ENCODE measurements at places on chromosomes 13 and 19.

- no peak for DNase-seq
Measured at GRCh38 chr19:13984875-13985741, 21.0 kb downstream of the RFX1 start.

DNA sequence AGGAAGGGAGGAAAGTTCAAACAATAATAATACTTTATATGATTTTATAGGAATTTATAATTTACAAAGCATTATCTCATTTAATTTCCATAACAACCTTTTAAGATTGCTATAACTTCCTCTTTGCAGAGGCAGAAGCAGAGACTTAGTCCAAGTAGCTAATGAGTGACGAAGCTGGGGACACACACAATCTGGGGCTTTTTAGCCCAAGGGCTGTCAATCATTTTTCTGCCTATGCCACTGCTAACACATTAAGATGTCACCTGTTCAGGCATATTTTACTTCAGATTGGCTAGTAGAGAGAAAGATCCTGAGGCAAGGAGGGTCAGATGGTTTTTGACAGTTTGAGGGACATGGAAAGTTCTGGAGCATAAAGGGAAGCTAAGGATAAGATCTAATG lies 12.6 kb downstream of the SCEL start:
- no peak for DNase-seq

DNA sequence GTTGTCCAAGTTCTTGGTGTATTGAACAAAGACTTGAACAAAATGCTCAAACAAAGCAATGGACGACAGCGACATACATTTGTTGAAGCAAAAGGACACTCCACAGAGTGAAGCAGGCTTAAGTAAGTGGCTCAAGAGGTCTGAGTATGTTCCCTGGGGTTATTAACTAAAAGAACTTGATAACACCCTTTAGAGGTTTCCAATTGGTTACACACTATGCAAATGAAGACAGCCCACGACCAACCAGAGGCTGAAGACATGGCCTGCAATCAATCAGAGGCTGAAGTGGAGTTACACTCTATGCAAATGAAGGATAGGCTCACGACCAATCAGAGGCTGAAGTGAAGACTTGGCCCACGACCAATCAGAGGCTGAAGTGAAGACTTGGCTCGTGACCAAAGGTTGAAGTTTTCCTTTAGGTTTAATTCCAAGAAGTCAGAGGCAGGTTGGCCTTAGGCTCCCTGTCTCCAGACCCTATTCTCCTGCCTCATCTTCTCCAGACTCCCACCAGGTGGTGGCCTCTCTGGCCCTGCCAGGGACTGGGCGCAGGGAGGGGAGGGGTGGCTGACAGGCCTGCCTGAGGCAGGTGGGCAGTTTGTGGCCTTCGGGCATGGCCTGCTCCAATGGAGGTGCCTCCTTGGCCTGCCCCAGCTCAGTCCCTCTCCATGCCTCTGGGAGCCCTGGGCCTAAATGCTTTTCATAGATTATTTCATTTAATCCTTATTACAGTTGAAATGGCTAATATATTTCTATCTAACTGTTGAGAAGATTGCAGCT lies 38.1 kb downstream of the CCDC169 start:
- no peak for DNase-seq

DNA sequence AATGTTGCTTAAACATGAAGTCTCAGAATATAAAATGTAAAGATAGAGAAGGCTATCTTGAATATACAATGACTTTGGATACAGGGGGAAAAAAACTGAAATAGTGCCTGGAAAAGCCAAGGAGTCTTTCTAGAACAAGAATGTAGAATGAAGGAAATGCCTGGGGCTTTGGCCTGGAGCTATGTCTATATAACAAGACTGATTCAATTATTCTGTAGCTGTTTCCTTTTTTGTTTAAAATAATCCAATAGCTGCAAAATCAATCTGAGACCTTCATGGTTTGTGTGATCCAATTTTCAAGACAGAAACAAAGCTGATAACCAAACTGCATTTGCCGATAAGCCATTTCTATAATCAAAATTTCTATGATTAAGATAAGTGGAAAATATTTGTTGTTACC lies 530.9 kb upstream of the NBEA start:
- no peak for DNase-seq

DNA sequence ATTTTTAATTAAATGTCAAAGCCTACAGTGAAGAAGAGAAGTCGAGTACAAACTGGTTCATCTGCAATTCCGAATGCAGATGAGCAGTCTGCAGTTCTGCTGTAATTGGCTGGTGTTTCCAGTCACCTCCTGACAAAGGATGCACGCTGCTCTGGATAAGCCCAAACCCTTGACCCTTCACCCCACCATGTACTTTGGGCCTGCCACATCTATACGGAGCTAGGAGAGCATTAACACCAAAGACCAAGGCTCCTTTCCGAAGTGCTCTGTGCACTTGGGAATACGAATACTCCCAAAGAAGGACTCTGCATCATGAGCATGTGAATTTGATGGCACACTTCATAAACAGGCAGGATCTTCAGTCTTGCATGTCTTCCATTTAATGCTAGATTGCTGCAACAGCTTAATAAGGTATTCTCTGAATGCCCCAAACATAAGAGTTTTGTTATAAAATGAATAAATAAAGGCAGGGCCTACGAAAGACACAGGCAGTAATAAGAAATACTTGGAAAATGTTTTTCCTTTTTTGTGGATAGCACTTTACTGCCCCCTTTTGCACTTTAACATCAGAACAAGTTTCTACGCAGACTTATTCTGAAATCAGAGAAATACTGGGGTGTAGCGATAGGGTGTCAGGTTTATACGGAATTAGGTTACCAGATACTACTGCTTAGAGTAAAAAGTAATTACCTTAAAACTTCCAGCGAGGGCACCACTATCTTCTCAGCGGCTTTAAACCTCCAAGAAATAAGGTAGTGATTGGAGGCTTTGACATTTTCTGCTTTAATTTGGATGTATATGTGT lies 15.0 kb downstream of the EFNB2 start:
- no peak for DNase-seq

GRCh38 chr19:50266041-50266440 lies 62.6 kb downstream of the MYH14 start:
- no peak for DNase-seq

DNA sequence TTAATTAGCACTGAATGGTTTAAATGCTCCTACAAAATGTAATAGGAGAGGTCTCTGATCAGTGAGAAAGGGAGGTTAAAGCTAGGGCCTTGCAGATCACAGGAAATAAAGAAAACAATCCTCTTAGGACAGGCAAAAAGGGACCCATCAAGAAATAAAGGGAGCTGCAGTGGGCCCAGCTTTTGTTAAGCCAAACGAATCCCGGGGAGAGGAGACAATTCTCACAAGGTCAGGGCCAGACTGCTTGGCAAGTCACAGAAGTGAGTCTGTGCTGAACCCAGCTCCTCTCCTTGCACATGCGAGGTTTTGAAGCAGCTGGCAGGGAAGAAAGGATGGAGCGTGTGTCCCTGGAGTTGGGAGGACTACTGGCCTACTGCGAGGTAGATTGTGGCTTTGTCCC lies 285.8 kb downstream of the COG6 start:
- DNase-seq, result no peak

DNA sequence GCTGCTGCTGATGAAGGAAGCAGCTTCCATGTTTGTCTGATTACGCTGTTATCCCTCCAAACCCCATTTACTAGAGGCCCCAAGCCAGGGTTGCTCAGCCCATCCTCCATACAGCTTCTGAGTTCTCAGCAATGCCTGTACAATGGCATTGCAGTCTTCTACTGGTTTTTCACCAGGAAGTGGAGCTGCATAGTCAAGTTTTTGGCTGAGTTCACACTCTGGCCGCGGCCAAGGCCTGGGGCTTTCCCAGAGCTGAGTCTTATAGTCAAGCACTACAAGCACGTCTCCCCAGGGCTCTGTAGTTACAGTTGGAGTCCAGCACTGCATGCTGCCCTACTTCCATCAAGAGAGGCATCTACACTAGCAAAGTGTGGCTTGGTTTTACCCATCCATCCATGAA lies 182.5 kb downstream of the POU4F1 start:
- no peak for DNase-seq

- DNase-seq, result no peak
Measured at GRCh38 chr13:92806215-92806614, 420.4 kb upstream of the GPC6 start.

GRCh38 chr19:36489920-36490415 lies 607 bp upstream of the ZNF566 start:
- DNase-seq, result no peak

GRCh38 chr19:44059229-44059628 lies 7.4 kb downstream of the ZNF223 start:
- DNase-seq, result no peak

- DNase-seq, result no peak
Measured at GRCh38 chr19:47765523-47766358, 12.8 kb upstream of the SELENOW start.

DNA sequence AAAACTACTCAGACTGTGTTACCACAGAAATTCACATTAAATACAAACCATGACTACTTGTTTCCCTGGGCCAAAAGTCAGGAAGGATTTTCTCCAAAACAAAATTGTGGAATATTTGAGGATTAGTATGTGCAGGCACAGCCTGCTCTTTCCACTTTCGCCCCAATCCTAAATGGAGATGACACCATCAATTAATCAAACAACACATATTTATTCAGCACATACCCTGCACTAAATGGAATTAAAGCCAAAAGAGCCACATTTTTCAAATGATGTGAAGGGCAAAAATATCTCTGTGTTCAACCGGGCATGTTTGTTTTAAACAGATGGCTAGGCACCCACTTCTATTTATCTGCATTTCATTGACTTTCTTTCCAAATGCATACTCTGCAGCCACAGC lies 523.1 kb downstream of the DCT start:
- no peak for DNase-seq

- DNase-seq, result no peak
Measured at GRCh38 chr19:42254089-42254849, 659 bp downstream of the ERF start.

GRCh38 chr13:76016799-76017400 lies 380.8 kb downstream of the LMO7 start:
- peak; percentile 51 for DNase-seq
